Activated CD8-positive, alpha-beta memory T cell treated with anti-CD3 and anti-CD28 coated beads, Interleukin-2, amount 10 ng/mL, durations not matched to agents 7 days and 5 days (primary cell): ENCODE measurements at places on chromosomes 16 and 17. TPM values are rescaled to one million over a fixed set of nuclear protein-coding genes. Genes with fewer than 3 reads are reported as not detected.

GRCh38 chr16:46918905-46919792 is 35.0 kb downstream of the GPT2 start:
- no peak for DNase-seq

GRCh38 chr17:55743103-55743679 is 7.7 kb upstream of the PCTP start:
- no peak for DNase-seq

DNA sequence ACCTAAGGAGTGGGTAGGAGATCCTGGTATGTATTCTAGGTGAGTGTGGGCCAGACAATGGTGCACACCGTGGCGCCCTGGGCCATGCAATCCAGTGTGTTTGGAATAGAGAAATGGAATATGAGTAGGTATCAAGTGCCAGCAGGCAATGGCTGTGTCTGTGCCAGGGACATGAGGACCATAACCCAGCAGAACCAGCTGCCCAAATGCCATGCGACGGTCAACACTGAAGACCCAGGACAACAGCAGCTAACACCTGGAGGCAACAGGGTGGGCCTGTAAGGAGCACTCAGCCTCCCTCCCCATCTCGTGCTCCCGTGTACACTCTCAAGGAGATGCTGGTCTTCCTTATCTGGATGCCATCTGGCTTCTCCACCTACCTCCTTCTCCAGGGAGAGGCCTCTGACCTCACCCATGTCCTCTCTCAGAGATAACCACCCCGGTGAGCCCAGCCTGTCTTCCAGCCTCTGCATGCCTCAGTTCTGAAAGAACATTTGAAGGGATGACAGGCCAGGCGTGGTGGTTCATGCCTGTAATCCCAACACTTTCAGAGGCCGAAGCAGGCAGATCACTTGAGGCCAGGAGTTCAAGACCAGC is 750 bp upstream of the GSDMB start:
- DNase-seq, result no peak

GRCh38 chr17:50338645-50339044 is 7.3 kb upstream of the XYLT2 start:
- no peak for DNase-seq

CIITA gene
- total RNA-seq, result 68.7 TPM

SLC13A2 gene
- not detected for total RNA-seq

TEX19 gene
- not detected for total RNA-seq

GRCh38 chr17:39001703-39002637 is 34.8 kb upstream of the FBXO47 start:
- no peak for DNase-seq

DNA sequence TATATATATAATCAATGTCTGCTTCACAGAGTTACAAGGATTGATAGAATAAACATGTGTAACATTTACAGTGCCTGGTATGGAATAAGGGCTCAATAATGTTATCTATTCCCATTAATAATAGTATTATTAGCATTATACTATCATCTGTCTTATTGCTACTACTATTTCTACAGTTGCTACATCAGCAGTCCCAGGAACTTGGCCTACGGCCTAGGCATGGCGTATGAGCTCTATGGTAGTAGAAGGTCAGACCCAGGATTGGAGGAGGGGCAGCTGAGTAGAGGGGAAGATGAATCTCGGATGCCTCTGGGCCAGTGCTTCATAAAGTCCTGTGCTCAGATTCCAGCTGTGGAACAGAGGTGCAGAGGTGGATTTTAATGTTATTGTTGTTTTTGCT is 146.3 kb upstream of the TBX2 start:
- no peak for DNase-seq

B4GALNT2 gene
- 0.02 TPM for total RNA-seq

LRRC75A gene
- 4.6 TPM for total RNA-seq

FAM171A2 gene
- total RNA-seq, result not detected

- no peak for DNase-seq
These were observed 13.6 kb downstream of the CDH8 start for GRCh38 chr16:62022688-62023087.

BEAN1 gene
- not detected for total RNA-seq

- no peak for DNase-seq
These were observed 17.7 kb upstream of the MNT start for GRCh38 chr17:2418572-2418971.

- no peak for DNase-seq
These were observed at the start of gene ARHGAP44 for GRCh38 chr17:12789481-12790248. ARHGAP44 (plus strand) TSS chr17:12789498; CDS start chr17:12789839, 341 bp downstream.

GRCh38 chr17:80780381-80781198 is 211.1 kb upstream of the CHMP6 start:
- DNase-seq, result peak; percentile 84

TPSD1 gene
- total RNA-seq, result not detected

GRCh38 chr16:87012954-87013938 is 303.9 kb downstream of the C16orf95 start:
- no peak for DNase-seq

DNA sequence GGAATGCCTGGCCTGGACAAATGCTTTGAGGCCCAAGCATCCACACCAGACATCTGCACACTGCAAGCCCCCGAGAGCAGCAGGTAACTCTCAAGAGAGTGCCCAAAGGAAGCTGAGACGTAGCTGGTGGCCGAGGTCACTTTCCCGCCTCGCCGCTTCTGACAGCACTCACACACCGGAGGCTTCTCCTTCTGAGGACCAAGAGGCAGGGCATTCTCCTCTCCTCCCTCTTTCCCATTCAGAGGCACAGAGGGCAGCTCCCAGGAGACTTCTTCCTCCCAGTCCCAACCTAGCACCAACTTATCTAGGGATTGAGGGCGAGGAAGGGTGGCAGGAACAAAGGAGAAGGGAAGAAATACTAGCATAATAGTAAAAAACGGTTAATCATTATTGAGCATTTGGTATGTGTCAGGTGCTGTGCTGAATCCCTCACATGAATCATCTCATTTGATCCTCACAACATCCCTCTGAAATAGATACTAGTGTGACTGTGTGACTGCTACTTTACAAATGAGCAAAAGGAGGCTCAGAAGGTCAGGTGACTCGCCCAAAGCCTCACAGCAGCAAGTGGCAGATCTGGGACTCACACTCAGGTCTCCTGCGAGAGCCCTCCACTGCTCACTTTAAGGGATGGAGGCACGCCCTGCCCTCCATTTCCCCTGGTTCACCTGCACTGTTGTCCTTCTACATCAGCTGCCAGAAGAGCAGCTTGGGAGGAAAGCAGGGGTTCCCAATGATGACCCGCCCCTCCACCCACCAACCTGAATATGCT is 41.8 kb downstream of the MYO18A start:
- peak; percentile 88 for DNase-seq

ABCA9 gene
- total RNA-seq, result not detected

ACSM2B gene
- not detected for total RNA-seq

CD300E gene
- not detected for total RNA-seq

FSCN2 gene
- total RNA-seq, result 0.56 TPM

GRCh38 chr16:62863139-62863538 is 826.9 kb upstream of the CDH8 start:
- DNase-seq, result no peak

SEPTIN1 gene
- 278 TPM for total RNA-seq

- peak; percentile 49 for DNase-seq
These were observed 166.8 kb downstream of the MAP2K6 start for GRCh38 chr17:69581061-69581961.
